ENCODE measurements at places on chromosomes 4 and X.

- DNase-seq: no peak
Observed at GRCh38 chr4:83932750-83933391, 397.0 kb downstream of the GPAT3 start.

GRCh38 chr4:112840619-112841018 is 203.7 kb downstream of the LARP7 start:
- DNase-seq: no peak

- DNase-seq: no peak
Observed at GRCh38 chr4:162681212-162681611, 485.5 kb downstream of the NAF1 start.

DNA sequence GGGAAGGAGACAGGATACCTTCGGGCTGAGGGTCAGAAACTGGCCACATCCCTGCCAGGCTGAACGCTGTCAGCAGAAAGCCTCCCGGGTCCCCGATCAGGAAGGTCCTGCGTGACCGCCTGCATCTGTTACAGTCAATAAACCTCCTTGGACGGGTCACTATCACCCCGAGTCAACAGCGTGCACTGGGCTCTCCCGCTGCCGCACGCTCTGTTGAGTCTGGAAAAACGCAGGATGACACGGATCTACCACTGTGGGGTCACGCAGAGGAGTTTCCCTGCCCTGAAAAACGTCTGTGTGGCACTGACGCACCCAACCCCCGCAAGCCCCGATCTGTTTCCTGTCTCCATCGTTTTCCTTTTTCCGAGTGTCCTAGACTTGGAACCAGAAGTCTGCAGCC is 12.1 kb downstream of the PPP2R3B start:
- no peak for DNase-seq

DNA sequence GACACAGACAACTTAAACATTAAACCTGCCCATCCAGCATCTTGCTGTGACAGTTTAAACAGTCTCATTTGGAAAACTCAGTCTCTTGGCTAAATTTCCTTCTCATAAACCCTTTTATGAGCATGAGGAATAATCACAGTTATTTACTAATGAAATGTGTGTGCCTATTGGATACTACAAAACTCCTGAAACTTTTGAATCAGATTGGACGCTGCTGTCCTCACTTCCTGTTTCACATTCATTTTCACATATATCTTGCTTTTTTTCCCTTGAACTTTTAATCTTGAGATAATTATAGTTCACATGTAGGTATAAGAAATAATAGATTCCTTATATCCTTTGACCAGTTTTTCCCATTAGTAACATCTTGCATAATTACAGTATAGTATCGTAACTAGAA is 111.7 kb downstream of the CDKL5 start:
- no peak for DNase-seq

GRCh38 chr4:164514765-164515164 is 239.2 kb upstream of the SMIM31 start:
- no peak for DNase-seq

DNA sequence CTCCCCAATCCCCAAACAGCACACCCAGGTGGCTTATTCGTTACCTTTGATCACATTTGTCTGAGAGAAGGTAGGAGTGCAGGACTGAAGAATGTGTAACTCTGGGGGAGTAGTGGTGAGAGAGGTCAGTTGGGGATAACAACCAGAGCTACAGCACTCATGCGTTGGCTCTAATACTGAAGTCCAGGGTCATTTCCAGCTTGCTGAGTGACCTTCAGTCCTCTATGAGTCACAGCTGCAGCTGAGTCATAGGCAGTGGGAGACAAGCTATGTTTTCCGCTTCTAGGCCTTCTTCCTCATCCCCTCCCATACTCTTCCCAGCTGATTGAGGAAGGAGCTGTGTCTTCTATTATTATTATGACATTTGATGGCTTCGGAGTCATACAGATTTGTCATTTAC is 31.6 kb upstream of the CT47C1 start:
- no peak for DNase-seq

- DNase-seq: no peak
Observed at GRCh38 chrX:40094900-40095582, 2.7 kb downstream of the BCOR start.

DNA sequence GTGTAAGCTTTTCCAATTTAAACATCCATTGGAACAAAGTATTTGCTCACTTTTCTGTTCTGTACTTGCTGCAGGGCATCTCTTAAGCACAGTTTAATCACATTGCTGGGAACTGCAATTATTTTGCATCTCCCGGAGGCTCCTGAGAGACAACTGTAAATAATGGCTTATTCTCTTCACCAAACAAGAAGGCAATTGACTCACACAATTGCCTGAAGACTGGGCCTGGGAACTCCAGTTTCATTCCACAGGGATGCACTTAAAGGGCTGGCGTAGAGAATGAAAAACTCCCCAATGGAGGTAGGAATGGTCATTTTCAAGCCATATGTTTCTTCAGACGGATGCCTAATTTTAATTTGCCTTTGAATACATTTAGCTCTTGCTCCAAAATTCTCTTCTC is 29.5 kb downstream of the TFDP3 start:
- no peak for DNase-seq
